ENCODE measurements at places on chromosomes 13 and 19.

DNA sequence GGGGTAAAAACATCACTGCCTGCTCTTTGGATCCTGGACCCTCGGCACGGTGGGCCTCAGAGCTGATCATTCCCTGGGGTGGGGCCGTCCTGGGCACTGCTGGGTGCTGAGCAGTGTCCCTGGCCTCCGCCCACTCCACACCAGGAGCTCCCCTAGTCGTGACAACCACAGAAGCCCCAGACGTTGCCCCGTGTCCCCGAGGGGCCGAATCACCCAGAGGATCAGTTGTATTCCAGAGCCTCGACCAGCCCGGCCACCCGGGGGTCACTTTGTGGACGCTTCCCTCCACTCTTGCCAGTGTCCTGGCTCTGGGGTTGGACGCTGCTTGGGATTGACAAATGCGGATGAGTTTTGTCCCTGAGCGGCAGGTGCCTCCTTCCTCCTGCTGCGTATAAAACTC is 10.2 kb downstream of the C2CD4C start:
- DNase-seq: no peak

GRCh38 chr19:45162608-45163143 is 1.9 kb upstream of the NKPD1 start:
- no peak for DNase-seq

DNA sequence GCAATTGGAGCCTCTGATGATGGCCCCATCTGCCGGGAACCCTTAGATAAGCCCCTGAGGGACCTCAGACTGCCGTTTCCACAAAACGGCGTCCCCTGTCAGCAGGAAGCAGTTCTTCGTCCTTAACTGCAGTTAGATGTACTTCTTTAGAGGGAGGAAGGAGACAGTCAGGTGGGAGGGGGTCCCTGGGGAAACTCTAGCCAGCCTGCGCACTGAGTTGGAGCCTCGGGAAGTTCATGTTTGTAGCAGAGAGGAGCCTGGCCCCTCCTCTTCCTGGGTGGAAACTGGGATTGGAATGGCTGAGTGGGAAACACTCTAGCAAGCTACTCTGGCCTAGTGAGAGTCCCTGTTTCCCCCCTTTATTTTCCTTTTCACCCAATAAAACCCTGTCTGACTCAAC is 612.4 kb downstream of the PCDH9 start:
- no peak for DNase-seq

- no peak for DNase-seq
Observed at GRCh38 chr13:37453246-37453645, 145.3 kb downstream of the POSTN start.

DNA sequence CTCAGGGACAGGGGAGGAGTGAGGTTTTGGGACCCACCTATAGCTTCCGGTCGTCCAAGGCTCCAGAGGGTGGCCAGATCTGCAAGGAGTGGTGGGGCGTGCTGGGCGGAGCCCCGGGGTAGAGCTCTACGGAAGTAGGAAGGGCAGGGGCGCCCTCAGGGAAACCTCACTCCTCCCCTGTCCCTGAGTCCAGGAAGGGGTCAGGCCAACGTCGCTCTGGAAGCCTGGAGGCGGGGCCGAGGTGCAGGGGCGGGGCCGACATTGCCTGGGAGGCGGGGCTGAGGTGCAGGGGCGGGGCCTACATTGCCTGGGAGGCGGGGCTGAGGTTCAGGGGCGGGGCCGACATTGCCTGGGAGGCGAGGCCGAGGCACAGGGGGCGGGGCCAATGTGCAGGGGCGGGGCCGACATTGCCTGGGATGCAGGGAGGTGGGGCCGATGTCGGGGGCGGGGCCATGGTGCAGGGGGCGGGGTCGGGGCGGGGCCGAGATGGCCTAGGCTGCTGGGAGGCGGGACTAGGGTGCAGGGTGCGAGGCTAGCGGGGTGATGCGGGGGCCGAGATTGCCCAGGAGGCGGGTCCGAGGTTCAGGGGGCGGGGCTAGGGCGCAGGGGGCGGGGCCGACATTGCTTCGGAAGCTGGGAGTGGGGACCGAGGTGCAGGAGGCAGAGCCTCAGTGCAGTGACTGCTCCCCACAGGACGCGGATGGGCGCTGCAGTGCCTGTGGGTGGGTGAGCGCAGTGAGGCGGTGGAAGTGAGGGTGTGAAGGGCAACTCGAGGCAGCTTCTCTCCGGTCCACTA is 4.9 kb upstream of the PALM start:
- DNase-seq: peak; percentile 72

DNA sequence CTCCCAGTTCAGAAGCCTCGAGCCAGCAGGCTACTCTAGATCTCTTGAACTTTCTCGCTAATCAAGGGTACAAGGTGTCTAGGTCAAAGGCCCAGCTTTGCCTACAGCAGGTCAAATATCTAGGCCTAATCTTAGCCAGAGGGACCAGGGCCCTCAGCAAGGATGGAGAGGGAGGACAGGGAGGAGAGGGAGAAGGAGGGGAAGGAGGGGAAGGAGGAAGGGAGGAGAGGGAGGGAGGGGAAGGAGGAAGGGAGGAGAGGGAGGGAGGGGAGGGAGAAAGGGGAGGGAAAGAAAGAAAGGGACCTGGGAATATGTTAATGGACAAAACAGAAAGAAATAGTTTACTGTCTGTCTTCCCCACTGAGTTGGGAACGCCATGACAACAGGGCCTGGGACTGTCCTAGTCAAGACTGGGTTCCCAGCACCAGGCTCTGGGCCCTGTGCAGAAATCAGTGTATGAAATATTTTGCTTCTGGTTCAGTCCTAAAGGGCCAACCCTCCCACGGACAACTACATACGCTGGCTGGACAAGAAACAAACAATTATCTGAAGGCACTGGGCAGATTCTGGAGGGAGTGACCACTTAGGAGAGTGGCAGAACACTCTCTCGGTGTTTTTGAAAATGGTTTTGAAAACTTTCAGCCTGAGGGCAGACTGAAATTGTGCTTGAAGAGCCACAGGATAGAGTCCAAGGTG is 4.6 kb downstream of the ECH1 start:
- no peak for DNase-seq

GRCh38 chr13:75445717-75446499 is 36.1 kb downstream of the TBC1D4 start:
- no peak for DNase-seq

GRCh38 chr19:11971041-11971440 is 6.2 kb downstream of the ZNF763 start:
- DNase-seq: no peak

GRCh38 chr13:42720858-42721219 is 60.5 kb upstream of the FAM216B start:
- no peak for DNase-seq

- DNase-seq: no peak
Observed at GRCh38 chr19:10252707-10253106, 693 bp downstream of the MRPL4 start.

GRCh38 chr13:18949489-18949761 is 232.2 kb downstream of the TUBA3C start:
- no peak for DNase-seq

- DNase-seq: no peak
Observed at GRCh38 chr13:34611671-34612070, 330.4 kb upstream of the NBEA start.

- no peak for DNase-seq
Observed at GRCh38 chr19:52214241-52214640, 24.4 kb downstream of the PPP2R1A start.

DNA sequence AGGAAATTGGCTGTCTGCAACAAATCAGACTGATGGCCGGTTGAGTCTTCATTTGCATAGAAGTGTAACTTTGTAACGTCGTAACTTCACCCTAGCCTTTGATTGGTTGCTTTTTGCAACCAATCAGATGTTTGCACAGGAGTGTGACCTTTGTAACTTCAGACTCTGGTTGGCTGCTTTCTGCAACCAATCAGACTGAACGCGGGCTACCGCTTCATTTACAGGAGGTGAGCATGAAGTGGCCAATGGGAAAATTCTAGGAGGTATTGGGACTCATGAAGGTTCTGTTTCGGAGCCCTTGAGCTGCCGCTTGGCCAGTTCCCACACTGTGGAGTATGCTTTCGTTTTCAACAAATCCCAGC is 441 bp upstream of the ZNF559 start:
- DNase-seq: peak; percentile 57

GRCh38 chr13:43730642-43731041 is 56.1 kb downstream of the ENOX1 start:
- no peak for DNase-seq

- peak; percentile 65 for DNase-seq
Observed at GRCh38 chr19:10501971-10502523, 1.1 kb downstream of the KEAP1 start.

DNA sequence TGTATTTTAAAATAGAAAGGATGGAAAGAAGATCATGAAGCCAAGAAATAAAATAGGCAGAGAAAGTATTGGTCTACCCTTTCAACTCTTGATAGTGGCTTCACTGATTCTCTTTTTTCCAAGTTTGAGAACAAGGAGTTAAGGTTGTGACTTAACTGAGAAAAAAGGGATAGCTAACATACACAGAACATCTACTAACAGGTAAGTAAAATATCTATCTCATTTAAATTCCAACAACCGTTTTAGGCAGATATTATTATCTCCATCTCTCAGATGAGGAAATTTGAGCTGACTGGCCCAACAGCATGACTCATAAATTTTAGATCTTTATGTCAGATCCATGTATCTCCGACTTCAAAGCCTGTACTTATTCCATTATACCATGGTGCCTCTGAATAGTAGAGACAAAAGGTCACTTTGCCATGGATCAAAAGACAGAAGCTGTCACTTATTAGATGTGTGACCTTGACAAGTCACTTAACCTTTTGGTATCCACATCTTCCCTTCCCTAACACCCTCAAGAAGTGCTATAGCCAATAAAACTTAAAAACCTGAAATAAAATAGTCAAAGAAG is 152.1 kb downstream of the DACH1 start:
- DNase-seq: no peak

DNA sequence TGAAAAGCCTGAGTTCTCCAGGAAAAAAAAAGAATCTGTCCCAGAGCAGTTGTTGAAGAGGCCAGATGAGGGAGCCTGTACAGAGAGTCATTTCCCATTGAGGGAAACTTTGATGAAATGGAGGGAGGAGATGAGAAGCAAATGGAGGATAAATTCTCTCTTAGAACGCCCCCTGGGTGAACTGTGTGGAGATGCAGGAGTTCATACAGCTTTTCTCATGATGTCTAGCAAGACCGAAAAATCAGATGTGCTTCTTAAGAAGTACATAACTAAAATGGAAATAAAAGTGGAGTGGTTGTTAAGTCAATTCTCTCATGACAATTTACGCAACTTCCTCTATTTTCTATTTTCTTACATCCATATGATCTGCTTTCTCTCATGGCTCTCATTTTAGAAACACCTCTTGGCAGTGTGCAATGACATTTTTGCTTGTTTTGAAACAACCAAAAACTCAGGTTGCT is 1263.1 kb downstream of the PCDH9 start:
- DNase-seq: no peak
